ENCODE measurements at places on chromosomes 5 and 9. TPM values are rescaled to one million over a fixed set of nuclear protein-coding genes. Genes with fewer than 3 reads are reported as not detected.
A peak's percentile ranks its signal among the peaks of the same experiment; 100 is the strongest.

GRCh38 chr5:81146031-81146430 lies 87.1 kb upstream of the CKMT2 start:
- no peak for DNase-seq

GRCh38 chr9:113660196-113660595 lies 196.7 kb downstream of the RGS3 start:
- DNase-seq, result no peak

DNA sequence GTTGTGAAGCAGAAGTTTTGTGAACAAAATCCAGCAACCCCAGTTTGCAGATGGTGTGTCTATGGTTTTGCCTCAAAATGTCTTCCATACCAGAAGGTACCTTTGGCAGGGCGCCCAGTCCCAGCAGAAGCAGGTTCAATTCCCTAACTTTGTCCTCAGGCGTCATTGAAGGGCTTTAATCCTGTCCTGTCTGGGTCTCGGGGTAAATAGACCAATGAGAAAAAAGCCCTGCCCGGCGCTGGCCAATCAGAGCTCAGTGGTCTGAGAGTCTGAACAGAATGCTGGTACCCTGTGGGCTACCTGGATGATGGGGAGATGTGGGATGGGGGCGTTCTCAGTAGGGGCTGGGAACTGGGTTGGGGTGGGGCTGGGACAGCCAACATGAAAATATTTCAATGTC lies 6.2 kb upstream of the ST6GALNAC4 start:
- DNase-seq, result peak; percentile 14

DNA sequence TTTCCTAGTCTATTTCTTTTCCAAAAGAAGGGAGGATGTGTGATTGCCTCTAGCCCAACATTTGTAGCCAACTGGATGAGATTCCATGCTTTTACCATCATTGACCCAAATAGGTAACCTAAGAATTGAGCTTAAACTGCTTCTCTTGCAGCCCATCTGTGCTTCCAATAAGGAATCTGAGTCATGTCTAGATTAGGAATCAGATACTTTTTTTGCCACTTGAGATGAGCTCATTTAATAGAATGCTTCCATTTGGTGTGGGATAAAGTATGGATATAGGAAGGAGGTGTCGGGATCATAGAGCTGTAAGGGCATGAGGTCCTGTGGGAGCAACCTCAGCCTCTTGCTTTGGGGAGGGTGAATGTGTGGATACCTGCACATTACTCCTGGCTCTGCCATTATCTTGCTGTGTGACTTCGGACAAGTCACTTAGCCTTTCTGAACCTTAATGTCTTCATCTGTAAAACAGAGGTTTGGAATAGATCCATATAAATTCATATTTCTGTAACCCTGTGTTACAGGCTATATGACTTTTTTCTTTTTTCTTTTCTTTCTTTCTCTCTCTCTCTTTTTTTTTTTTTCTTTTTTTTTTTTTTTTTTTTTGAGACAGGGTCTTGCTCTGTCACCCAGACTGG lies 56.2 kb downstream of the MAP1B start:
- no peak for DNase-seq

- DNase-seq, result no peak
Observed at GRCh38 chr5:59341155-59341554, 552.4 kb downstream of the PDE4D start.

MEIKIN gene
- 1.1 TPM for total RNA-seq

- no peak for DNase-seq
Observed at GRCh38 chr9:4192450-4192849, 107.4 kb downstream of the GLIS3 start.

DNA sequence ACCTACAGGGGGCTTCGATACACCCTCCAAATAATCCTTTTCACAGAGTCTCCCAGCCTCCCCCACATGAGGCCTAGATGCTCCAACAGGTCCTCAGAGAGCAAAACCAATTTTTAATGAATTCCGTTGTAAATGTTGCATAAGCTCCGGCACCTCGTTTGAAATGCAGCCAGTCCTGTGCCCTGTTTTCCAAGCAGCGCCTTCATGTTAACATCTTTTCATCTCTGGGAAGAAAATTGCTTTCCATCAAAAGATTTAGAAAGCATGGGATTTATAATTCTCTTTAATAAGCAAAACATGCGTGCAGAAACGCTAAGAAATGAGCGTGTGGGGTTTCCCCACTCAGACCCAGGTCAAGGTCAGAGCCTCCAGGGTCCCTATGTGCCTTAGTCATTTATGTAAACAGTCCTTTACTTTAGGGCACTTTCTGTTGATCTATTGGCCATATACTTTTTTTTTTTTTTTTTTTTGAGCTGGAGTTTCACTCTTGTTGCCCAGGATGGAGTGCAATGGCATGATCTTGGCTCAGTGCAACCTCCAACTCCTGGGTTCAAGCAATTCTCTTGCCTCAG lies 177.5 kb upstream of the S1PR3 start:
- DNase-seq, result no peak

GRCh38 chr5:124300815-124301621 lies 445.4 kb downstream of the ZNF608 start:
- no peak for DNase-seq

FIBCD1 gene
- total RNA-seq, result not detected

DNA sequence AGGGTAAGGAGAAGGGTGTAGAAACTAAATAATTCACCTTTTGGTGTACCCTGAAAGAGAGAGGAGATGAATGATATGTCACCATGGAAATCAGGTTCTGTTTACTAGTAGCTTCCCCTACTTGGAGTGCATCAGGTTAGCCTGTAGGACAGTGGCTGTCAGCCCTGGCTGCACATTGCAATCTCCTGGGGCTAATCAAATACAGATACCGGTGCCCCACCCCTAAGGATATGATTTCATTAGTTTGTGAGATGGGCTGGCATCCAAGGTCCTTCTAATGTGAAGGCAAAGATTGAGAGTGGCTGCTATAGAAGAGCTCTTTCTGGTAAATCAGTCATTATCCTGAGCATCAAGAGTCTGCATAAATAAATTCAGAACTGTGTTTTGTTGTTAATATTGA lies 47.2 kb downstream of the INSYN2B start:
- DNase-seq, result no peak

- DNase-seq, result no peak
Observed at GRCh38 chr5:115656404-115656803, 30.6 kb upstream of the TMED7 start.

LCNL1 gene
- 8.2 TPM for total RNA-seq

GRCh38 chr9:127077644-127077946 lies 44.8 kb downstream of the ANGPTL2 start:
- DNase-seq, result no peak

GRCh38 chr5:39199335-39199734 lies 20.0 kb downstream of the FYB1 start:
- DNase-seq, result no peak

- no peak for DNase-seq
Observed at GRCh38 chr9:76082057-76082456, 191.6 kb downstream of the PCSK5 start.

LRRTM2 gene
- 0.35 TPM for total RNA-seq

PCDHA11 gene
- not detected for total RNA-seq

DNA sequence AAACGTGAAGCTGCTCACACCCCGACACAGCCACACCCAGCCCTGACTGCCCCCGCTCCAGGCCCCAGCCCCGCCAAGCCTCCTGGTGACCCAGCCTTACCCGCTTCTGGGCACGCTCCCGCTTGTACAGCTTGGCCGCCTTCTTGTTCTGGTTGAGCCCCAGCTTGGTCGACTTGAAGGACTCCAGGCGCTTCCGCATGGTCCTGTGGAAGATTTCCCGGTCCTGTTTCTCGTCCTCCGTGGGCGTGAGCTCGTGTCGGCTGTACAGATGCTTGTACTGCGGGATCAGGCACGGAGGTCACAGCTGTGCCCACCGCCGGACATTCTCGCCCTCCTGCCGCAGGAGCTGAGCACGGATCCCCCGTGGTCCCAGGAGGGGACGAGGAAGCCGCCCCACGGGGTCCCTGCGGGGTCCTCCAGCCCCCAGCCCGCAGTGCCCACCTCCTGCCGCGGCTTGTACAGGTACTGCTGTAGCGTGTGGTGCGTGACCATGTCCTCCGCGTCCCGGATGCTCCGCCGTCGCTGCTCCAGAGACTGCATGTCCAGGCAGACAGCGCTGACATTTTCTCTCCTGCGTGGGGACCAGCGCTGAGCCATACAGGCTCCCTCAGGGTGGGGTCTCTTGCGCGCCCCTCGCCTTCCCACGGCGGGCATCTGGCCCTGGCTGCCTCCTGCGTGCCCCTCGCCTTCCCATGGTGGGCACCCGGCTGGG lies 33.3 kb downstream of the EXOC3 start:
- no peak for DNase-seq

GRCh38 chr5:135177591-135177990 lies 143.6 kb upstream of the PITX1 start:
- DNase-seq, result no peak

DNA sequence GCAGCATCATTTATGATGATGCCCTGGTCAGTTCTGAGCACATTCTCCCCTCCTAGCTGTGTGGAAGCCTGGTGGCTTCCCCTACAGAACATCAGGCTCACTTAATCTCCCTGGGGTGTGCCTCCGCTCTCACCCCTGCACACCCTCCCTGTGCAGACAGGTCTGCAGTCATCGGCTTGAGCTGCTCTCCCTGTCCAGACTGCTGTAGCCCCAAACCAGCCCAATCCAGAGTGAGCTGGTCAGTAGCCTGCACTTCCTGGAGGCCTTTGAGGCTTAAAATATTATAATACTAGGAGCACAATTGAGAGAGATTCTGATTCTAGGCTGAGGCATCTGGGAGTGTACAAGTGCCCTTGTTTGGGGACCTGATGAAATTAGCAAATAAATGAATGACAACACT lies 60.2 kb downstream of the PPARGC1B start:
- DNase-seq, result no peak

DNA sequence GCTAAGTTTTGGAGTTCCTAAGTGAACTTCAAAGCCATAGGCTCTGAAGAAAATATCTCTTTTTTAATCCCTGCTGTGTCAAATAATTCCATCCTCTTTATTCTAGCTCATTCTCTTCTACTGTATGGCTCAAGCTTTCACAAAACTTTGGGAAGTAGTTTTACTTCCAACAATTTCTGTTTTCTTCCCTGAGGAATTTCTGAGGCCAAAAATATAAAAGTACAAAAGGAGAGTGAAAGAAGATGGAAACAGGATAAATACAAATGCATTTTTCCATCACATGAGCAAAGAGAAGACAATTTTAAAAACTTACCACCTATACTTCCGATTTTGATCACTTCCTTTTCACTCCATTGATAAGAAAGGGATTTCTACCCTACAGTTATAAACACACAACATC lies 585.7 kb upstream of the DAB2 start:
- no peak for DNase-seq

TXNDC8 gene
- not detected for total RNA-seq

ADAMTSL1 gene
- not detected for total RNA-seq

DNA sequence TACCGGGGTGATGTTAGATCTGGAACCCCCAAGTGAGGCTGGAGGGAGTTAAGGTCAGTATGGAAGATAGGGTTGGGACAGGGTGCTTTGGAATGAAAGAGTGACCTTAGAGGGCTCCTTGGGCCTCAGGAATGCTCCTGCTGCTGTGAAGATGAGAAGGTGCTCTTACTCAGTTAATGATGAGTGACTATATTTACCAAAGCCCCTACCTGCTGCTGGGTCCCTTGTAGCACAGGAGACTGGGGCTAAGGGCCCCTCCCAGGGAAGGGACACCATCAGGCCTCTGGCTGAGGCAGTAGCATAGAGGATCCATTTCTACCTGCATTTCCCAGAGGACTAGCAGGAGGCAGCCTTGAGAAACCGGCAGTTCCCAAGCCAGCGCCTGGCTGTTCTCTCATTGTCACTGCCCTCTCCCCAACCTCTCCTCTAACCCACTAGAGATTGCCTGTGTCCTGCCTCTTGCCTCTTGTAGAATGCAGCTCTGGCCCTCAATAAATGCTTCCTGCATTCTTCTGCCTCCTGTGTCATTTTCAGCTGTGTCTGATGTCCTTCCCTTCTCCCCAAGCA lies 2.3 kb upstream of the MYOZ3 start:
- no peak for DNase-seq

DNA sequence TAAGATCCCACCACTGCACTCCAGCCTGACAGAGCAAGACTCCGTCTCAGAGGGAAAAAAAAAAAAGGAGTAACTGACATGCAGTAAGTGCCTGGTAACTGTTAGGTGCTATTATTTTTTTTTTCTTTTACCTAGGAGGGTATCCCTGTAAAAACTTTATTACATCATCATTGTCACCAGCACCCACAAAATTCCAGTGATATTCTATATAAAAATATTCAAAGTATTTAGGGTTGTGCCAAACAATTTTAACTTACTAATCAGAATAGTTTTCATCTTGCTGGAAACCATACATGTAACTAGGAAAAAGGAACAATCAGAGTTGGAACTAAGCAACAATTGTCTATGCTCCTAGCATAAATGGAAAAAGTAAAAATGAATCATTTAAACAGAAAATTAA lies 112.4 kb downstream of the SSBP2 start:
- DNase-seq, result no peak

DNA sequence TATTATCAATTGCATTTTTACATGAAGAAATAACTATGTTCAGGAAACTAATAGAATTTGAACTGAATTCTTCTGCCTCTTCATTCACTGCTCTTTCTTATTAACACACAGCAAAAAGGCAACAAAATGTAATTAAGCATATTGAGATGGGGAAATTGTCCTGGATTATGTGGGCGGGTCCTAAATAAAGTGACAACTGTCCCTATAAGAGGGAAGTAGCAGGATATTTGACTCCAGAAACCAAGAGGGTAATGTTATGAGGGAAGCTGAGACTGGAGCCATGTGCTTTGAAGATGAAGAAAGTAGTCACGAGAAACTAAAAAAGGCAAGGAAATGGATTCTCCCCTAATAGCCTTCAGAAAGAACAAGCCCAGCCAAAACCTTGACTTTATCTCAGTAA lies 311.2 kb upstream of the PIK3R1 start:
- no peak for DNase-seq

DNA sequence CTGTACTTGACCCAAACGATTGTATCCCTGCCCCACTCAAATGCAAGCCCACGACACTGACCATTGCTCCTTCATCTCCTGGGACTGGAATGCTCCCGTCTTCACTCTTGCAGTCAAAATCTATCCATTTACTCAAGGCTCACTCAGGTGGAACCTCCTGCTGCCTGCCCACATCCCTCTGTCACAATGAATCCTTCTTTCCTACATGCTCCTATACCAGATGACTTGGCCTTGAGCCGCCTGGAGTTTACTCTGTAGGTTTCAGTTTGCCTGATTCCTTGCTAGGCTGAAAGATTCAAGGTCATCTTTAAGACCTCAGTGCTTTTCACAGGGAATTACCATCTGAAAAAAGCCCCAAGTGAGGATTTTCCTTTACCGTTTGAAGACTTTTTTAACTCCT lies 264.1 kb downstream of the GLIS3 start:
- no peak for DNase-seq

NRG2 gene
- total RNA-seq, result 0.40 TPM

PKD2L2 gene
- not detected for total RNA-seq

DNA sequence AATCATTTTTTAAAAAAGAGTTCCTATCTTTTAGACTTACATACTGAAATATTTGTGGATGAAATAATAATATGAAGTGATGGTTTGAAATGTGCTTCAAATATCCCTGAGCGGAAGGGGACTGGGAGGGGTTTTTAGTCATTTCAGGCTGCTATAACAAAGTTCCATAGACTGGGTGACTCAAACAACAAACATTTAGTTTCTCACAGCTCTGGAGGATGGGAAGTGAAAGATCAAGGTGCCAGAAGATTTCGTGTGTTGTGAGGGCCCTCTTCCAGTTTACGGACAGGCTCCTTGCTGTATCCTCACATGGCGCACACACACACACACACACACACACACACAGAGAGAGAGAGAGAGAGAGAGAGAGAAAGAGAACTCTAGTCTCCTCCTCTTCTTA lies 27.1 kb upstream of the TEX10 start:
- DNase-seq, result no peak
